ENCODE measurements at places on chromosomes 16 and 17.

DNA sequence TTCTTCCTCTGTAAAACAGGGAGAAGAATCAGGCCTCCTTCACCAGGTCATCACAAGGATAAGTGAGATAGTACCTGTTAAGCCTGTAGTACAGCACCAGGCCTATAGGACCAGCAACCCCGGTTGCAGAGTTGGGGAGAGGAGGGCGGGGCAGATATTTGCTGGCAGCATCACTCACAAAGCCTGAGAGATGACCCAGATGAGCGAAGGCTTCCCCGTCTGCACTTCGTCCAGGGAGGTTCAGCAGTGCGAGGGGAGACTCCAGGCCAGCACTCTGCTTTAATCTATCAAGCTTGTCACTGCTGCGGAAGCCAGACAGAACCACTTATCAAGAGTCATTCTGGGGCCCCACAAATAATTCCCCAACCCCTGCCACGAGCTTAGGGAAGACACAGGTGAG, 15.8 kb upstream of the RBBP6 start:
- no peak for DNase-seq

DNA sequence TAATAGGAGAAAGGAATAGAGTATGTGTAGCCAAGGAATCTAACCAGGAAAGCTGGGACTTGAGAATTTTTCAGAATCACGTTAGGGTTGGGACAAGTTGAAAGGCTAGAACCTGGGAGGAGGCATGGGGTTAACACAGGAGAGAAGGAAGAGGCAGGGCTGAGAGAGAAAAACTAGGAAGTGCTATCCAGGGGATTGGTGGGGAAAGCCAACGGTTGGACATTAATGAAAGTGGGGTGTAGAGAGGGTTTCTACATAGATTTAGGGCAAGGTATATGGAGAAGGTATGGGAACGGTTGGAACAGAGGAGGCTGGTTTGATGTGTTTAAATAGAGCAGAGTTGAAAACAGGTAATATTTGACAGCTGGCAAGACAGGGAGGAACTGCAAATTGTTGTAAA, 2.7 kb downstream of the SRRM2 start:
- no peak for DNase-seq

GRCh38 chr17:70520447-70520846, 351.1 kb downstream of the KCNJ2 start:
- no peak for DNase-seq

GRCh38 chr16:31475946-31476302, 4.0 kb downstream of the TGFB1I1 start:
- no peak for DNase-seq

DNA sequence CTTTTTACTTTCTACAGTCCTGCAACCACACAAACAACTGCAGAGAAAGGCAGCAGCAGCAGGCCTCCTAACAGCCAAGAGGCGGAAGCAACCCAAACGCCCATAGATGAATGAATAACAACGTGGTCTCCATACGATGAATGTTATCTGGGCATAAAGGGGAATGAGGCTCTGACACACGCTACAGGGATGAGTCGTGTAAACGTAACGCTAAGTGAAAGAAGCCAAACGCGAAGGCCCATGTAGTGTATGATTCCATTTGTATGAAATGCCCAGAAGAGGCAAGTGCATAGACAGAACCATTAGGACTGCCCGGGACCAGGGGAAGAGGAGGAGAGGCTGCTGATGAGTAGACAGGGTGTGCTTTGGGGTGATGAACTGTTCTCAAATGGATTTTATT, 94.8 kb upstream of the DNAH17 start:
- DNase-seq = no peak

DNA sequence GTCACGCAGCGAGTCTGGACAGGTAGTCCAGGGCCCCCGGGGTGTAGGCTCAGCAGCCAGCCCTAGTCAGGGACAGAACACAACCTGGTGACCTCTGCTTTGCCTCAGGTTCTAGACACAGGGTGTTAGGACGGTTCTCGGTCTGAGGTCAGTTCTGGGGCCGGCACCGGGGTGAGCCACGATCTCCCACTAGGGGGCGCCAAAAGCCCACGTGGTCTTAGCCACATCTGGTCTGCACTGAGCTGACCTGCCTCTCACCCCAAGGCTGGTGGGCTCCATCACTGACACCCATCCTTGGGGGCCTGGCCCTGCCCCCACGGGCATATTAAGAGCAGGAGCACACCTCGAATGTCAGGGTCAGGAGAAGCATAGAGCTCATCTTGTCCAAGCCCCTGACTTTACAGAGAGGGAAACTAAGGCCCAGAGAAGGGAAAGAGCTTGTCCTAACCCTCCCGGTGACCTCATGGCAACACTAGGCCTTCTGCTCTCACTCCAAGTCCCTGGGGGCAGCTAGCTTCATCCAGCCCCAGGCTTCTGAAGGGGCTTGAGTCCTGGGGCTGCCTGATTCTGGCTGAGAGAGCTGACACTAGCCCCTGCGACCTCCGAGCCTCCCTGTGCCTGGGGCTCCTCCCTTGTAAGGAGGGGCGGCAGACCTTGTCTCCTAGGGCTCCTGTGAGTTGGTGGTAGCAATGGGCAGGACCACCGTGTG, 9.0 kb downstream of the SLC5A10 start:
- peak; percentile 51 for DNase-seq
